CMK (cell line): ENCODE measurements at places on chromosomes 16 and 17.

DNA sequence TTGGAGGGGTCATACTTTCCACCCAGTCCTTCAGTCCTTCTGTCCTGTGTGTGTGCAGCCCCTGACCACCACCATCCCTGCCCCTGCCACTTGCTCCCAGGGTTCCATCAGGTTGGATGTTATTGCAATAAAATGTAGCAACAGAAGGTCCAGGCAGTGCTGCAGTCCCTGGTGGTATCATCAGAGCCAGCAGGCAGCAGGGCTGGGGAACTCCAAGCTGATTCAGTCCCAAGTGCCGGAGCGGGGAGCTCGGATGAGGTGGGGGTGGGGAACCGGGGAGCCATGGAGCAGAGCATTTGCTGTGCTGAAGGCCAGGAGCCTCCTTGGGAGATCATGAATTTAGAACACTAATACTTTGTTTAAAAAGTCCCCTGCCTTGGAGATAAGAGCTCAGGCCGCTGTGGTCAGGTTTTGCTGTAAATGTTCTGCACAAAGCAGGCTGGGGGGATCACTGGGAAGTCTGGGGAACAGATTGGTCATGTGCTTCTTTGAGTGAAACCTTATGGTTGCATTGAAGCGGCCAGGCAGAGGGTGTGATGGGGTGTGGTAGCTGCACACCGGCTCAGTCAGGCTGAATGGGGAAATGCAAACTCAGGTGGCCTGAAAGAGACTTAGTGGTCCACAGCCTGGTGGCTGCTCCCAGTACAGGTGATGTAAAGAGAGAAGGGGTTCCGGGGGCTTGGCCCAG lies 225.9 kb downstream of the SEC14L1 start:
- DNase-seq = no peak

- no peak for DNase-seq
Observed at GRCh38 chr17:51601622-51602261, 341.4 kb downstream of the UTP18 start.

DNA sequence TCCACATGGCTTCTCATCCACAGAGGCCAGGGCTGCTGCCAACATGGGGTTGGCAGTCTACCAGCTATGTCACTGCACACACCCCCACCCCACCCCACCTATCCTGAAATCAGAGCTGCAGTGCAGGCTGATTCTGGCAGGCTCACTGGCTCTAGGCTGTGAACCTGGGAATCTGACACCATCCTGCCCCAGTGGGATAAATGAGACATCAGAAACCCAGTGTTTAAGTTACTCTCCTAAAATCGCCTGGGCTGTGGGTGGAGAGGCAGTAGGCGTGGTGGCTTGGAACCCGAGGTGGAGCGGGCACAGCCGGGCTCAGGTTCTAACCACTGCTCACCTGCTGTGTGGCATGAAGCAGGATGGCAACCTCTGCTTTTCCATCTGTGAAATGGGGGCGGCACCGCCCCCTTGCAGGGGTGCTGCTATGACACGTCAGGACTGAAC lies 5.6 kb downstream of the SLC38A8 start:
- DNase-seq = no peak

DNA sequence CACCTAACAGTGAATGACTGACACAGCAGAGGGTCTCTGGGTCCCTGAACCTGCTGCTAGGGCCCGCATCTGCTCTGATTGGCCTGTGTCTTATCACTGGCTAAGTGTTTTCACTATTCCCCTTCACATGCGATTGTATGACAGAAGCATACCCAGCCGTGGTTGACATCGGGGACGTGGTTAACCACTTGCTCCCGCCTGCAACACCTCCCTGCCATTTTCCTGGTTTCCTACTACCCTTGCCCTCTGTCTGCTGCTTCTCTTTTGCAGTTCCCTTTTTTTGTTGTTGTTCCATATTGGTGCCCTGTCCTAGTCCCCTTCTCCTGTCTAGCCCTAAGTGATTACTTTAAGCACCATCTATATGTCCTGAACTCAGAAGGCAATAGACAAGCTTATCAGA lies 177.0 kb downstream of the RGS9 start:
- no peak for DNase-seq

DNA sequence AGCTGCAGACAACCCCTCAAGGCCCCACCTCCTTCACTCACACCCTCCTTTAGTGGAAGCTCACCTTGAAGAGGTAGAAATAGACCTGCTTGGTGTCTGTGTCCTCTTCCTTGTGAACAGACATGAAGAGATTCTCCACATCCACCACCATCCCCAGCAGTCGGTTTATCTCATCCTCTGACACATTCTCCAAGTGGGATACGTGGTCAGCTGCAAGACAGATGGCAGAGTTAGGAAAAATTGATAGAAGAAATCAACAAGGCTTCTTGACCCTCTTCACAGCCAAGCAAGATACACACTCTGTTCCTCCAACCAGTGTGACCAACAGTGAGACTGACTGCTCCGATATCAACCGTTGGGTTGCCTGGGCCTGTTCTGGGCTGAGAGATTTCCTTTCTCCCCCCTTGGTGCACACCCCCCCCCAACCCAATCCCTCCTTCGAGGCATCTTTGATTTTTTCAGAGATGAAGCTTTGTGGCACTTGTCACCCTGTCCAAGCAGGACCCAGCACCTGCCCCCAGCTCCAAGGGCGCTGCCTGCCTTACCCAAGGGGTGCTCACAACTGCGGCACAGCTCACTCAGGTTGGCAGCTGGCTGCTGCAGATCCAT lies 902 bp downstream of the KAT2A start:
- no peak for DNase-seq

- no peak for DNase-seq
Observed at GRCh38 chr16:88320947-88321634, 61.7 kb upstream of the ZNF469 start.

GRCh38 chr17:6402258-6402657 lies 32.7 kb downstream of the AIPL1 start:
- no peak for DNase-seq

DNA sequence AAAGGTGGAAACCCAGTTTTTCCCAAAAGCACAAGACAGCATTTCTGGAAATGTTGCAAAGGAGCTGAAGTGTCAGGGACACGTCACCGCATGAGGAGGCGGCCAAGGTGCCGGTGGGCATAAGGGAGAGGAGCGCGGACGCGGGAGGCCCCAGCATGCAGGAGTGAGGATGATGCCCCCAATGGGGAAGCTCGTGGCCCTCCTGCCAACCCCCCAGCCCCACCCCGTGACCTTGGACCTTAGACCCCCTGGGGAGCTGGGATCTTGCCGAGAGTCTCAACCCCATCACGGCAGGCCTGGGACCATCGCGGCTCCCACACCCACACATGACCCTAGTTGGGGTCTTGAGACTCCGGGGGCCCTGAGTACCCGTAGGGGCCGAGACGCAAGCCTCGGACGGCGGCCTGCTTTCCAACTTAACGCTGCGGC lies 119.4 kb upstream of the METRNL start:
- no peak for DNase-seq

GRCh38 chr16:89001117-89002027 lies 24.4 kb upstream of the CBFA2T3 start:
- no peak for DNase-seq

DNA sequence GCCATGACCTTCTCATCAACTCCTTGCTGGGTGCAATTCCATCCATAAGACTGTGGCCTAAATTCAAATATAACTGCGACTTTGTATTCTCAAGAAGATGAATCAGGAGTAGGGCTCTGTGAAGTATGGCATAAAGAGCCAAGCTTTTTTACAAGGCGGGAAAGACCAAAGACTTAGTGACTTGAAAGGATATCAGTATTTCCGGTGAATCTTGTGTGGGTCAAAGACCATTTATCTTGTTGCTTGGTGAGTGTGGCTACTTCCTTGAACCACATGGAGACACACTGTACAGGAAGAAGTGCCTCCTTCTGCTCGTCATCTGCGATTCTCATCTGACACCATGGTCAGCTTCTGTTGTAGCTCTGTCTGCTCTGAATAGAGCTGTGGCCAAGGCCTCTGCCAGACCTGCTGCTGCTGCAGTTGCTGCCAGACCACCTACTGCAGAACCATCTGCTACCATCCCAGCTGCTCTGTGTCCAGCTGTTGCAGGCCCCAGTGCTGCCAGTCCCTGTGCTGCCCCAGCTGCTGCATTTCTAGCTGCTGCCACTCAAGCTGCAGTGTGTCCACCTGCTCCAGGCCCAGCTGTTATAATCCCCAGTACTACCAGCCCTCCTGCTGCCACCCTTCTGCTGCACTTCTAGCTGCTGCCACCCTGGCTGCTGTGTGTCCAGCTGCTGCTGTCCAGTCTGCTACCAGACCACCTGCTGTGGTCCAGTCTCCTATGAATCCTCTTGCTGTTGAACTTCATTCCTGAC lies 6.1 kb upstream of the KRTAP2-4 start:
- no peak for DNase-seq

DNA sequence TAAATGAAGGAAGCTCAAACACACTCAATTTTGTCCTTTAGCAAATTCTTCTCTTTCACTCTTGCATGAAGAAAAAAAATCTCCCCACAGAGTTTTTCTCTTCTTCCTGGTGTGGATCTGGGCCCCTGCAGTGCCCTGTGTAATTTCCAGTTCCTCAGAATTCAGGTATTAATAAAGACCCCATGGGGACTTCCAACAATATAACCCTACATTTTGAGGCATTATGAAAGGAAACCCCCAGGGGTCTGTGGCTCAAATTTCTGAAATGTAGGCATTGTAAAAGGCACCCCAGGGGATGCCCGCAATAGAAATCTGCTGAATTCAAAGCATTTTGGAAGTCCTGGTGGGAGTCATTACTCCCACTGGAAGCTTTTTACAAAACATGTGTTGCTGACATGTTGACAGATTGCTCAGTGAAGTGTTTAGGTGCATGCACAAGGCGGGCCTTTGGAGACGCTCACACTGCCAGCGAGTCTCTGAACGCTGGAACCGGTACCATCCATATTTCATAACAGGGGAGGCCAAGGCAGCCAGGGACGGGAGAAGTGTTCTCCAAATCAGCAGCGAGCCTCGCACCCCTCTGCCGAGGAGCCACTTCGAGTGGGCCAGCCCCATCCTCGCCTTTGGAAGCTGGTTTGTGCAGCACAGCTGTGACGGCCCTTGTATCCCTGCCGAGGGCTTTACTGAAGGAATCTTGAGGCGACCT lies 154.0 kb downstream of the ZNF423 start:
- no peak for DNase-seq

DNA sequence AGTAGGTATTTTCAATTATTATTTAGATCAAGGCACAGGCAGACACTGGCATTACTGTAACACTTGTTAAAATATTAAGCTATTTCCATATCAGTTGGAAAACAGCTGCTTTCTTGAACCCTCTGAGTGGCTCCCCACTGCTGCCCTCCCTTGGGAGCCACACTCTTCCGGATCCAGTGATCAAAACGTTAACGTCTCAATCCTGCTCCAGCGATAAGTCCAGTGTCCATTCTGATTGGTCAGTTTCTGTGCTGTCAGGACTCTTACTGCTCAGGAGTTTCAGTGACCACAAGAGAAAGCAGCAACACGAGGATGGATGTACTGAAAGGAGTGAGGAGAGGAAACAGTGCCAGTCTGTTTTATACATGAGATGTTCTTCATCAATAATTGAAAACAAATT lies 13.8 kb upstream of the ZKSCAN2 start:
- no peak for DNase-seq

DNA sequence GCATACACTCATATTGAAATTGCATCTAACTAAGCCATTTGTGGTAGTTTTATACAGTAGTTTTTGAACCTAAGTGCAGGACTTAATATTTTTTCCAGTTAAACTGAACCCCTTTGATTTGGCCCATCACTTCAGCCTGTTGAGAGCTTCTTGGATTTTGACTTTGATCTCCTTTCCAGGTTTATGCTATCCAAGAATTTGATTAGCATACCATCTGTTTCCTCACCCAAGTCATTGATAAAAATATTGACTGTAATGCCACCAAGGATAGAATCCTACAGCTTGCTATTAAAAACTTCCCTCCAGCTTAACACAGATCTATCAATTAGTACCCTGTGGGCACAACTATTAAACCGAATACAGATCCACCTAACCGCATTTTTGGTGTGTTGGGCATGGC lies 7.2 kb downstream of the TMEM94 start:
- DNase-seq = no peak

- DNase-seq = no peak
Observed at GRCh38 chr16:3119701-3120408, 7.5 kb downstream of the ZNF205 start.

DNA sequence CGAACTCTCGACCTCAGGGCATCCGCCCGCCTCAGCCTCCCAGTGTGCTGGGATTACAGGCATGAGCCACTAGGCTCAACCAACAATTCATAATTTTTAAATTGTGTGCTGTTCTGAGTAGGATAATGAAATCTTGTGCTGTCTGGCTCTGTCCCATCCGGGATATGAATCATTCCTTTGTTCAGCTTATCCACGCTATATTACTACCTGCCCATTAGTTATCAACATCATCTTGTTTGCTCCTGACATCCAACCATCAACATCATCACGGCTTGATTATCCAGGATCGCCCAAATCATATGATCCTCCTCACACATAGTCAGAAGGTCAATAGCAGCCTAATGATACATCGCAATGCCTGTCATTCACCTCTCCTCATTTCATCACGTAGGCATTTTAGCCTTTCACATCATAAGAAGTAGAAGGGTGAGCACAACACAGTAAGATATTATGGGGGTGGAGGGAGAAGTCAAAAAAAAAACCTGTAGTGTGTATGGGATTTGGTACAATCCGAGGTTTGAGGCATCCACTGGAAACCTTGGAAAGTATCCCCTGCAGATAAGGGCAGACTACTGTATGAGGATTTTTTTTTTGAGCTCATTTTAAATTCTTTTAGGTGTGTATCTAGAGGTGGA lies 77.0 kb upstream of the SIAH1 start:
- no peak for DNase-seq

GRCh38 chr17:72970246-72970645 lies 122.2 kb downstream of the SLC39A11 start:
- DNase-seq = no peak
